ENCODE measurements at places on chromosomes 6 and 20. TPM values are rescaled to one million over a fixed set of nuclear protein-coding genes. Genes with fewer than 3 reads are reported as not detected.

The LIN28B gene
- total RNA-seq, result not detected

The FAM184A gene
- total RNA-seq, result 1.8 TPM

The PDYN gene
- total RNA-seq, result not detected

The SEMG1 gene
- not detected for total RNA-seq

The FAM210B gene
- 46.5 TPM for total RNA-seq

The EPB41L1 gene
- total RNA-seq, result 69.2 TPM

The SOX4 gene
- total RNA-seq, result 9.0 TPM

The ULBP3 gene
- not detected for total RNA-seq

The SRSF6 gene
- total RNA-seq, result 60.3 TPM

The MDFI gene
- total RNA-seq, result 80.0 TPM

The UNC93A gene
- not detected for total RNA-seq

Data from uterus (tissue), 4 donors.